ENCODE measurements at places on chromosomes 4 and X. TPM values are rescaled to one million over a fixed set of nuclear protein-coding genes. Genes with fewer than 3 reads are reported as not detected.

GRCh38 chr4:108149588-108150380 is 18.9 kb downstream of the LEF1 start:
- no peak for DNase-seq

GRCh38 chr4:6475492-6476020 is 3.1 kb upstream of the PPP2R2C start:
- DNase-seq = no peak

Gene SGMS2
- total RNA-seq = 31.8 TPM

DNA sequence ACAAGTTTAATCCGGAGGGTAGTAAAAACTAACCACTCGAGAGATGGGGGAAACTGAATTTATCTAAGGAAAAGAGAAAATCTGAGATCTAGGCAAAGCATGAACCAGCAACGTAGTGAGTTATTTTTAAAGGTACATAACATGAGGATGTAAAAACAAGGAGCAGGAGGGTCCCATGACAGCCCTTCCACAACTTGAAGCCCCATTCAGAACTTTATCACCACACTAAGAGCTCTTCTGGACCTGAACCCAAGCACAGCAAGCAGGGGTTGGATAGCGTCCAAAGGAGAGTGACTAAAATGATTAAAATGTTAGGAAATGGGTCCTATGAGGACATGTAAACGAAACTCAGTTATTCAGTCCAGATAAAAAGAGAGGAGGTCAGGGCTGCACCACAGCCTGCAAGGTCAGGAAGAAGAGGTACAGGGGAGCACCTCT is 16.2 kb downstream of the SH3RF1 start:
- DNase-seq = peak; percentile 73

GRCh38 chr4:120769227-120769626 is 153.3 kb downstream of the PRDM5 start:
- peak; percentile 70 for DNase-seq

DNA sequence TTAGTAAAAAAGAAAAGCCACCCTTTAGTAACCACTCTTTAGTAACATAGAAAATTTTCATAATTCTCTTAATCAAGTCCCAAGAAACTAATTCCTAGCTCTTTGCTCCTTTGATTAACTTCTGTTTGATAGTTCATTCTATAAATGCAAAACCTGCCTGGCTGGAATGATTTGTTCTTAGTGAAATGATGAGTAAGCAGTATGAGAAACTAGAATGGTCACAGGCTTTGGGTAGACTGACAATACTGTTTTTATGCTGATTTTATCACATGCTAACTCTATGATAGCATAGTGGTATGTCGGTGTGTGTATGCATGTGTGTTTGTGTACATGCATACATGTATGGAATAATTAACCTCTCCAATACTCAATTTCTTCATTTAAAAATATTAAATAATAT is 81.2 kb downstream of the SYTL5 start:
- DNase-seq = no peak

- peak; percentile 20 for DNase-seq
Observed at GRCh38 chrX:2391869-2392606, 108.7 kb downstream of the DHRSX start.

Gene SLC6A8
- 2.4 TPM for total RNA-seq

Gene CT45A2
- total RNA-seq = not detected

Gene SLC6A14
- not detected for total RNA-seq

DNA sequence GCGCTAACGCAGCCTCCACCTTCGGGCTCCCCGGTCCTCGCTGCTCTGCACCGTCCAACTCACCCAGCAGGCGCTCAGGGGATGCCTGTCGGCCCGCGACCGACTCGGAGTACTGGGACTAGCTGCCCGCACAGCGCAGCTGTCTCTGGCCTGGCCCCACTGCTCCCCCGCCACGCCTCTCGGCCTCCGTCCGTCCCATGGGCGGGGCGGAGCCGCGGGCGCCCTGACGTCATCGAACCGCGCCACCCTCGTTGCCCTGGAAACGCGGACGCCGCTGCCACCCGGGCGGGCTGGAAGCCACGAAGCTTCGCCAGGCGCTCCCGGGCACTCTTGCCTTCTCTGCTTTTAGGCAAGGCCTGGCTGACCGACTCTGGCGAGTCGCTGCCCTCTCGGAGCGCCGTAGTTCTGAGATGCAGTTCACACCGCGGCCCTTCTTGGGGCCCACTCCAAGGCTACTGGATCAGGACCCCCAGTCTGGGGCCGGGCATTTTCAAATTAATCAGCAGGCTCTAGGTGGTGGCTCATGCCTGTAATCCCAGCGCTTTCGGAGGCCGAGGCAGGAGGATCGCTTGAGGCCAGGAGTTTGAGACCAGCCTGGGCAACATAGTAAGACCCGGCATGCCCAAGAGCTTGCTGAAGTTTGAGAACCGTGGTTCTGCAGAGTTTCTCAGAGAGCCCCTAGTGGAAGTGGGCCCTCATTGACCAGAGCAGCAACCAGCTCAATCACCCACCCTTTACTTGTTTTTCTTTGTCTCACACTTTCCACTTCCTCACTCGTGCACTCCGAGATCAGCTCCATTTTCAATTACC is 12.0 kb downstream of the ACOX3 start:
- DNase-seq = peak; percentile 93

DNA sequence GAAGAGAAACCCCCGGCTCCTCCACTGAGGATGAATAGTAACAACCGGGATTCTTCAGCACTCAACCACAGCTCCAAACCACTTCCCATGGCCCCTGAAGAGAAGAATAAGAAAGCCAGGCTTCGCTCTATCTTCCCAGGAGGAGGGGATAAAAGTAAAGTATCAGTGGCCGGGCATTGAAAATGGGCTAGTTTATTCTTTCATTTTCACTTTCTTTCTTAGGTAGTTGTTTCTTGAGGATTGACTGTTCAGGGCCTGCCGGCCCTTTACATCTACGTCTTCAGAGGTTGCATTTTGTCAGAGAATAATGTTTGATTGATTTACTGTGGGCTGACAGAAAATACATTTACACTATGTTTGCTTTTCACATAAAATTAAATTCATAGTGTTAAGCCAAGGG is 27.1 kb downstream of the PAK3 start:
- DNase-seq = no peak

DNA sequence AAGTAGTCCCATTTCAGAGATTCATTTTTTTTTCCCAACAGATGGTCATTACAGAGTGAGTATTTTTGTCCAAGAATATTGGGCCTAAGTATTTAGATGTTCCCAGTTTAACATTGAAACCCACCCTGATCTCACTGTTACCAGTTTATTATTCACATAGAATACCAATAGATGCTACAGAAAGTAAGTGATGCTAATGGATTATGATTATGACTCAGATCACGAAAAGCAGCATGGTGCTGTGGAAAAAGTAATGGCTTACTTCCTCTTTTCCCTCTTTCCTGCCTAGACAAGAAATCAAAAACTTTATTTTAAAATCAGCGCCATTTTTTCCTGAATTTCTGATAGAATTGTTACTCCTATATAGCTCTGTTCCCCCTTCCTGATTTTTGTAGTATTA is 51.9 kb downstream of the GSPT2 start:
- DNase-seq = no peak

Gene ZIC3
- not detected for total RNA-seq

DNA sequence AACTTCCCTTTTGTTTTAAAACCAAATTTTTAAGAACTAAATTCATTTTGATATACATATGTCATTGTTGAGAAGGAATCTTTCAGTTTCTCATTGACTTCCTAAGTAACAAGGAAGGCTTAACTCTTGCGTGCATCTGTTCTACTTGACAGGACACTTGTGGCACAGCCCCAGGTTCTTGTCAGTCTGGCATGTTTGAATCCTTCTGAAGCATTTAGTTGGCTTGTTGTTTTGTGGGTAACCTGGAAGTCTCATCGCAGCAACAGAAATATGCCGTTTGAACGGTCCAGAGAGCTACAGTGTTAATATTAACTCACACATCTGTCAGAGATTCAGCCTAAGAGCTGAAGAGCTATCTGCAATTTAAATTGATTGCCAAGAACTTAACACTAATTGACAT is 76.0 kb downstream of the GLRA3 start:
- no peak for DNase-seq

DNA sequence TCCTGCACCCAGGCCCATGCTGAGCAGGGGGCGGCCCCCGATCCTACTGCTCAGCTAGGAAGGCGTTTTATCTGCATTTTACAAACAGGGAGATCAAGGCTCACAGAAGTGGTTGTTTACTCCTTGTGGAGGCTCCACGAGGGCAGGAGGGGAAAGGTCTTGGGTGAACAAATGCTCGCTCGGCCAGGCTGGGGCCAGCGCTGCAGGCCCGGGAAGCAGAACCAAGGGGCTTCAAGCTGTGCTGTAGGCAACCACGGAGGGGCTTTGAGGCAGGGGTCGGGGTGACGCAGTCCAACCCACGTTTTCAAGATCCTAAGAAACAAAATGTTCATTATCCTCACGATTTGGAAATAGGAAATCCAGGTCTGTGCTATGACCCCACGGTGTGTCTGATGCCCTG is 125.8 kb downstream of the HMX1 start:
- no peak for DNase-seq

GRCh38 chr4:77376788-77377460 is 219.9 kb downstream of the CCNG2 start:
- no peak for DNase-seq

GRCh38 chr4:111519683-111520082 is 625.6 kb upstream of the FAM241A start:
- DNase-seq = no peak

DNA sequence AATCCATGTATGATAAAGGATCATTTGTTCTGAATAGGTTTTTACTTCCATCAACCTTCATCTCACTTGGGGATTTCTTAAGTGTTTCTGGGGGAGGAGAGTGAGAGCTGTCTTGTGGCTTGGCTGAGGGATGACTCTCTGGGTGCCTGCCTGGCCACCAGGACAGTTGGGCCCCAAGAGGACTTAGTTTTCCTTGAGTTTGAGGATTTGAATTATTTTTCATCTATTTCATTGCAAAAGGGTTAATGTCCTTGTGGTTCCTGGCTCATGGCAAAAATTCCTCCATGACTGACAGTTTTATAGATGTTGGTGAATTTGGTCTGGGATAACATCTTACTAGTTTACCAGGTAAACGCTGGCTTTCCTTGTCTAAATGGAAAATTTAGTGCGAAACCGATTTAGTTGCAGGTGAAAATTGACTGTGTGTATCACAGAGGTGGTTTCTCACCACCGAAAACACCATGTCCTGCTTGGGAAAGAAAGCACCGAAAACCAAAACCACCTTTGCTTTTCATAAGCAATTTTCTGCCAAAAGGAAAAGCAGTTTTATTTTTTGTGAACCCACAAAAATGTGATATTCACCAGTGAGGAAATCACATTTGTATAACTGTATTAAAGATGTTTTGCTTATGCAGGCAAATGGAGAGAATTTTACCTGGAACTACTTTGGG is 331.3 kb upstream of the SFRP2 start:
- DNase-seq = no peak

DNA sequence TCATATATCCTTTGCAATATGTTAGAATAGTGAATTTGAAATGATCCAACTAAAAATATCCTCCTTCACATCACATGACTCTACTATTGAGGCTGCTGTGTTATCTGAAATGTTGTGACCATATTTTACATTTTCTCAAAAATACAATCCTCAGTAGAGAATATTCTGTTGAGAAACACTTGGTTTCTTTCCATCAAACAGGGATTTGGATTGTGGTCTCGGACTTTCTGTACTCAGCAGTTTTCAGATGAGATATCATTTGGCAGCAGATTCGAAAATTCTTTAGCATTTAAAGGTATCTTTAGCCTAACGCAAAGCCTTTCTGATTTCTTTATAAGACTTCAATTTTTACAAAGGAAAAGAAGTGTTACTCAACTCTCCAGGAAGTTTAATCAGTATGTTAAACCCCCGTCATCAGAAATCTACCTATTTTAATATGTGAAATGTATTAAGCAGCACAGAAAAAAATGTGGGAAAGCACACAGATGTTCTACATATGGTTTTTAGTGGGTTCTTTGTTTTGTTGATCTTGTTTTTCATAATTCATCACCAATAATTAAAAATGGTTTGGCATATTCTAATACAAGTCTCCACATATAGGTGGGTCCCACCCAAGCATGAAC is 55.4 kb upstream of the ANXA3 start:
- no peak for DNase-seq

DNA sequence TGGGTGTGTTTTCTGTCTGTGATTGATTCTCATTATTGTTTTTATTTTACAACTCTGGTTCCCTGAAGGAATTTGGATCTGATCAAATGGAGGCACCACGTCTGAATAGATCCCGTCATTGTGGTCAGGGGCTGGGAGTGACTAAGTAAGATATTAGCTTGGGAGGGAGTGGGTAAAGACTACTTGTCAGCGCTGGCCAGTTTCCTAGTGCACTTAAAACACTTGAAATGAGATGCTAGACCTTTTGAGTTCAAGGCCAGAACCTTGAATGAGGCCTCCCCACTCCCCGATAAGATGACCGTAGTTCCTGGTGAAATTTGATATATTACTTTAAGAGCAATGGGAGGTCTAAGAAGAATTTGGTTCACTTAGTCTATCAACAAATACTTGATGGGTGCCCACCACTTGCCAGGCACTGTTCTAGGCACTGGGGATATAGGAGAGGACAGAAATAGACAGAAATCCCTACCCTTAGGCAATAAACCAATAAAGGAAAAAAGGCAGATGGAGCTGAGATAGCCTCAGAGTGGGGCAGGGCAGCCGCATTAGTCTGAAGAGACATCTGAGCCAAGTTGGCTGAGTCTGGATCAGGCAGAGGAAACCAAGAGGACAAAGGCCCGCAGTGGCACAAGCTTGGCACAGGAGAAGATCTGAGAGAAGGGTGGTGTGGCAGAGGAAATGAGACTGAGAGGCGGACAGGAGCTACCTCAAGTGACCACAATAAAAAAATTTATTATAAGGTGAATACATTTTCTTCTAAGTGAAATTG is 11.8 kb downstream of the FAM184B start:
- no peak for DNase-seq

GRCh38 chr4:109248322-109248900 is 54.0 kb downstream of the COL25A1 start:
- DNase-seq = no peak

DNA sequence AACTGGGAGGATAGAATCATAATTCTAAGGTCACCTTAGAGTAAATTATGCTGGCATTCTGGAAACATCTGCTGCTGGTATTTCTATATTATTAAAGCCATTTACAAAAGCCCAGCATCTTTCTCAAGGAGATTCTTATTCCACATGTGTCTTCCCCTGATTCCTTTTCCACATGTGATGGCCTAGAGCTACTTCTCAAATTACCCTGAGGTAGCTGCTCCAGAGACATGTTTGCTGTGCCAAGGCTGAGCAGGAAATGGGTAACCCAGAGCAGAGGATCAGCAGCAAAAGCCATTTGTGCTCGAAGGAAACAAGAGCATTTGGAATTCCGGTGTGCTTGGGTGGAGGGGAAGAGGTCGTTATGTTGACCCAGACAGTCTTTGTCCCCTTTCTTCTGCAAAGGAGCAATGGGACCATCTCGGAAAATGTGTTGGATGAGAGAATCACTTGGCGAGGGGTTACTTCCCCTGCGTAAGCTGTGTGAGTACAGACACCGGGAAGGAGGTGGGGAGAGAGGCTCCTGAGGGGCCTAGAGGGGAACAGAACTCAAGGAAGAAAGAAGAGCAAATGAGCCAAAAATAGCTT is 24.6 kb downstream of the TSC22D3 start:
- no peak for DNase-seq

GRCh38 chr4:126630230-126630629 is 1002.5 kb upstream of the INTU start:
- DNase-seq = no peak

GRCh38 chr4:8035371-8035780 is 95.7 kb upstream of the AFAP1 start:
- peak; percentile 74 for DNase-seq

- no peak for DNase-seq
Observed at GRCh38 chr4:25368315-25368714, 8.7 kb upstream of the ANAPC4 start.

Gene THAP9
- 5.8 TPM for total RNA-seq
